Activated naive CD4-positive, alpha-beta T cell treated with anti-CD3 and anti-CD28 coated beads, Interleukin-2, amount 50 U/mL, for 72 hours (primary cell): ENCODE measurements at places on chromosomes 3 and 15. TPM values are rescaled to one million over a fixed set of nuclear protein-coding genes. Genes with fewer than 3 reads are reported as not detected.

- no peak for DNase-seq
Measured at GRCh38 chr3:71547249-71548198, 36.0 kb downstream of the FOXP1 start.

GRCh38 chr3:107990433-107990832 lies 100.4 kb downstream of the CD47 start:
- DNase-seq: no peak

GRCh38 chr3:21778715-21779114 lies 27.7 kb upstream of the ZNF385D start:
- no peak for DNase-seq

DNA sequence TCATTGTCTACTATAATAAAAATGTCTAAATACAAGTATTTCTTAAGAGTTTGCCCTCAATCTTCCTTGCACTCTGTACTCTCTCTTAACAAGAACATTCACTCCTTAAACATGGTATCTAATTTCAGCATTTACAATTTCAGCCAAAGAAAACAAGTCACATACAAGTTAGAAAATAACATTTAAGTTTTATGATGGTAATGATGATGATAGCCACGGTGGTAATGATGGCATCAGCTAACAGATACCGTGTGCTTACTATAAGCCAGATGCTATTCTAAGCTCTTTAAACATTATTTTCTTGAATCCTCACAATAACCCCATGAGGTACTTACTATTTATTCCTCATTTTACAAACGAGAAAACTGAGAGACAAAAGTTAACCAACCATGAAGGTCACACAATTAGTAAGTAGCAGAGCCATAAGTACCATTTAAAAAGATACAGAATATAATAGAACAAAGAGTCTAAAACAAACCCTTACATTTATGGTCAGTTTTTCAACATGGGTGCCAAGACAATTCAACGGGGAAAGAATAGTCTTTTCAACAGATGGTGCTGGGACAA lies 7.4 kb downstream of the SPICE1 start:
- no peak for DNase-seq

The NR1I2 gene
- 0.82 TPM for total RNA-seq

DNA sequence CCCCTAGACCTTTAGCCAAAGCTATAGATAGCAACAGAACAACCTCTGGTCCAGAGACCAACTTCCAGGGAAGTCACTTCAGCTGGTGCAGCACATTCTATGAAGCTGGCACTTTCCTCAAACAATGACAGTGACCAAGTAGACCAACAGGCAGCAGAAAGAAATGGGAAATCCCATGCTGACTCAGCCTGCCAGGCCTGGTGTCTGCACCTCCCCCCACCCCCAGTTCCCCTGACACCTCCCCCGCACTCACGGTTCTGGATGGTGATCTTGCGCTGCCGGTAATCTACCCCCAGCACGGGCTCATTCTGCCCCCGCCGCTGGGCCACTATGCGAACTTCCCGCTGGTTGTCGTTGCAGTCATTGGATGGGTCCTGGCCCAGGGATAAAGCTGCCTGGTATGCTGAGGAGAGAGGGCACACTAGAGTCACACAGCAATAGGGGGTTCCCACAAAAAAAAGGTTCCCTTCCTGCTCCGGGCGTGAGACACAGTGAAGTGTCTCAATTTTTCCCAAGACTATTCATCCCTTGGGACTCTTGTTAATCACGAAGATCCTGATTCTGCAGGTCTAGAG lies 17.0 kb downstream of the ILDR1 start:
- DNase-seq: no peak

DNA sequence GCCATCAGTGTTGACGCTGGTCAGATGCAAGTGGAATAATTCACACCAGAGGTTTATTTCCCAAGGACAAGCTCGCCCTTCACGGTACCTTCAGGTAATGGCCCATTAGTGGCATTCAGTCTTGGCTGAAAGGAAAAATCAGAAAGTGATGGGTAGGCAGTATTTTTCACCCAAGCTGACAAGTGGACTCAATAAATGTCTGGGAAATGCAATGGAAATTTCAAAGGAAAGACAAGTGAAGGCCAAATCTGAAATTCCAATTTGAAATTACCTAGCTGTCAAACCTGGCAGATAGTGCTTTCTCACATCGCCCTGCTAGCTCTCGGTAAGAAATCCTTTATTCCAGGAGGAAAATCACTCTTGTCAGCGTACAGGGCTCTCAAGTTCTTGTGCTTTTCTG lies 413.5 kb downstream of the OCA2 start:
- no peak for DNase-seq

The SLC22A13 gene
- total RNA-seq: 0.11 TPM

- no peak for DNase-seq
Measured at GRCh38 chr15:60152386-60152785, 148.3 kb downstream of the FOXB1 start.

GRCh38 chr3:126208182-126208581 lies 27.8 kb upstream of the ALDH1L1 start:
- DNase-seq: no peak

DNA sequence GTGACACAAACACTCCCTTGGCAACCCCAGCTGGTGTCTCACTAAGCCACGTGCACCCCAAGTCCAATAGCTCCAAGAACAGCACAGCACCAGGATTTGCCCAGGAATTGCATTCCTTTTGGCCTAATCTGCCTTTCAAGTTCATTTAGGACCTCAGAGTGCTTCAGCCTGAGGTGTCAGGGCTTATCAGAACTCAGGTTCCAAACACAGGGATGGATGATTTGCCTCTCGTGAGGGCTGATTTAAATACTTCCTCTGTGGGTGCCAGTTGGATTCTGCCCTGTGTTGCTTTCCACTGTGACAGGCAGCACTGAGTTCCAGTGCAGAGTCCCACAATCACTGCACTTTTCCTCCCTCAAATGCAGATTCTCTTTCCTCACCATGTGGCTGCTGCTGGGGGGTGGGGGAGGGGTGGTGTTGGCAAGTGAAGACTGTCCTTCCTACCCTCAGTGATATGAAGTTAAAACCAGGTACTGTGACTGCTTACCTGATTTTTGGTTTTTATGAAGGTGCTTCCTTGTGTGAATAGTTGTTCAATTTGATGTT lies 204.3 kb upstream of the STAC start:
- no peak for DNase-seq

GRCh38 chr3:10688126-10688525 lies 127.9 kb upstream of the SLC6A11 start:
- no peak for DNase-seq

DNA sequence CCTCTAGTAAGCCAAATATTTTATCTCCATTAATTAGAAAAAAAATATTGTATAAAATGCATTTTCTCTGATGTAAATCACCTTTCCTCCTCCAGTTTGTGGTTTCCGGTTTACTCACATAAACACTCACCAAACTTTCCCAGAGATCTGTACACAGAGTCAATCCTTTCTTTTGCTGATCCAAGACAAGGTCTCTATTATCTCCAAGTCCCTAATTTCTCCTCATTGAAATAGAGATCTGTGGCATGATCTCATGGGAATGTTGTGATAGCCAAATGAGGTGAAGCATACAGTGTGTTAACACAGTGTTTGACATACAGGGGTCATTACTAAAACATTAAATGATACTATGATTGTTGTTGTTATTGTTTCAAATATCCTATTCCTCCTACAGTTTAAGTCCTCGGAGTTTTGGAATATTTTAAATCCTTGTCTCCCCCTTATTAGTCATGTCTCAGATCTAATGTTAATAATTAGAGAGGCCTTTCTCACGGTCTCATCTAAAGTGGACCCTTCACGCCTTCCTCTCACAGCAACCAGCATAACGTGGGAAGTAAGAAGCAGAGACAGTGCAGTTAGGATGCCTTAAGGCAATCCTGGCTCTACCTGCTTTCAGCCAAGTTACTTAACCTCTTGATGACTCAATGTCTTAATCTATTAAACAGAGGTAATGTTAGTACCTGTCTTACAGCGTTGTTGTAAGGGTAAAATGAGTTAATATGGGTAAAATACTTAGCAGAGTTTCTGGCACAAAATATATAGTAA lies 333.3 kb downstream of the GRM7 start:
- no peak for DNase-seq

DNA sequence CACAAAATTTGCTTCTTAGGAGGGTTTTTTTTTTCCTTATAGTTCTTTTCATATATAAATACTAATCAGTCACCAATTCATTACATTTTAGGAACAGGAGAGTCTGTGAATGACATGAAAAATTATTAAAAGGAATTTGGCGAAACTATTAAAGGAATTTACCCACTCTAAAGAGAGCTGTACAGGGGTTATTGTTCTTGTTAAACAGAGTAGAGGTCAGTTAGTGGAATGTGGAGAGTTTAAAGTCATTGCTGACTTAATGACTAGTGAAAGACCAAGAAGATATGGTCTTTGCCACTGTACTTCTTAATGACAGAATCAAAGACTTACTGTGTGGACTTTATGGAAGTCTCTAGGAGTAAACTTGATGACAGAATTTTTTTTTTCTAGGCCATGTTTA lies 333.6 kb upstream of the C2CD4B start:
- DNase-seq: no peak

The CPNE9 gene
- total RNA-seq: not detected

GRCh38 chr3:121362035-121362734 lies 183.6 kb downstream of the POLQ start:
- no peak for DNase-seq

GRCh38 chr3:182713743-182714517 lies 79.4 kb upstream of the ATP11B start:
- no peak for DNase-seq

DNA sequence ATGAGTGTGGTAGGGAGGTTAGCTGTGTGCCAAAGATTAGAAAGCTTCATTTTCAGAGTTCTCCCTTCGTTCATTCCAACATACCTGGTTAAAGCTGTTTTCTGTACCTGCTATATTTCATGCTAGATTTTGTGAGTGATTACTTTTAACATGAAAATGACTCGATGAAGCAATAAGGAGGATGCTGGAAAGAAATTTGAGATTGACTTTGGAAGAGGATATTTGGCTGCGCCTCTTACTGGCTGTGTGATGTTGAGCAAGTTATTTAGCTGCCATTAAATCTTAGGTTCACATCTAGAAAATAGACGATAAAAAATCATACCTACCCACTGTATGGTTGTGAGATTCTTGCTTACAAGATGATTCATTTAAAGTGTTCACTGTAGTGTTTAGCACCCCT lies 288.7 kb downstream of the ZIC4 start:
- DNase-seq: no peak

GRCh38 chr3:194808640-194809097 lies 123.0 kb downstream of the FAM43A start:
- DNase-seq: no peak

GRCh38 chr15:98958918-98959639 lies 48.5 kb downstream of the PGPEP1L start:
- DNase-seq: no peak
